ENCODE measurements at places on chromosomes 6 and 20.
A peak's percentile ranks its signal among the peaks of the same experiment; 100 is the strongest.

GRCh38 chr6:105669232-105669631 is 266.4 kb upstream of the PREP start:
- DNase-seq: no peak

GRCh38 chr20:34403908-34404307 is 40.8 kb downstream of the ITCH start:
- no peak for DNase-seq

DNA sequence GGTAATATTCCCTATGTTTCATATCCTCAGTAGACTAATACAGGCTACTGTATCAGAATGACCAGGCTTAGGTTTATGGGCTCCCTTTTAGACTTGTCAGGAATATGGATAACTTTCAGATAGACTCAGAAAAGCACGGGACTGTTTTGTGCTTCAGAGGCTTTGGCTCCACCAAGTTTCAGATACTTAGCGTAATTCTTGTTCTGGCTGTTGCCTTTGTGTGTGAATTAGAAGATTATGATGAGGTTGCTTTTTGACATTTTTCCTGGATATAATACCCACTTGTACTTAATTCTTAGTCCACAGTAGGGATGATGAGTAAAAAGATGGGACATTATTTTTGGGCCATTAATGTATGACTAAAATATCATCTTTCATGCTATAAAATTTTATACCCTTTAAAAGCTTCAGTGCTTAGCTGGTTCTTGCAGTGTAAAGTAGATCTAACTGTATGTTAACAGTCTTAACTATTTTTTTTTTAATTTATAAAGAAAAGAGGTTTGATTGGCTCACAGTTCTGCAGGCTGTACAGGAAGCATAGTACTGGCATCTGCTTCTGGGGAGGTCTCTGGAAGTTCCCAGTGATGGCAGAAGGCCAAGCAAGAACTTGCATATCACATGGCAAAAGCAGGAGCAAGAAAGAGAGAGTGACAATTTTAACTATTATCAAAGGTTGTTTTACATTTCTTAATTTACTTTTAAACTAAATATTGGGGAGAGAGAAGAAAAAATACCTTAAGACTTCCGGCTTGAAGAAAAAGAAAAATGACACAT is 120.7 kb downstream of the ZFAND3 start:
- no peak for DNase-seq

GRCh38 chr20:56513161-56514150 is 11.1 kb upstream of the FAM209A start:
- DNase-seq: no peak

- peak; percentile 25 for DNase-seq
Observed at GRCh38 chr6:12890171-12890790, 173.7 kb downstream of the PHACTR1 start.

- peak; percentile 59 for DNase-seq
Observed at GRCh38 chr20:51122931-51123658, 100.2 kb upstream of the KCNG1 start.

DNA sequence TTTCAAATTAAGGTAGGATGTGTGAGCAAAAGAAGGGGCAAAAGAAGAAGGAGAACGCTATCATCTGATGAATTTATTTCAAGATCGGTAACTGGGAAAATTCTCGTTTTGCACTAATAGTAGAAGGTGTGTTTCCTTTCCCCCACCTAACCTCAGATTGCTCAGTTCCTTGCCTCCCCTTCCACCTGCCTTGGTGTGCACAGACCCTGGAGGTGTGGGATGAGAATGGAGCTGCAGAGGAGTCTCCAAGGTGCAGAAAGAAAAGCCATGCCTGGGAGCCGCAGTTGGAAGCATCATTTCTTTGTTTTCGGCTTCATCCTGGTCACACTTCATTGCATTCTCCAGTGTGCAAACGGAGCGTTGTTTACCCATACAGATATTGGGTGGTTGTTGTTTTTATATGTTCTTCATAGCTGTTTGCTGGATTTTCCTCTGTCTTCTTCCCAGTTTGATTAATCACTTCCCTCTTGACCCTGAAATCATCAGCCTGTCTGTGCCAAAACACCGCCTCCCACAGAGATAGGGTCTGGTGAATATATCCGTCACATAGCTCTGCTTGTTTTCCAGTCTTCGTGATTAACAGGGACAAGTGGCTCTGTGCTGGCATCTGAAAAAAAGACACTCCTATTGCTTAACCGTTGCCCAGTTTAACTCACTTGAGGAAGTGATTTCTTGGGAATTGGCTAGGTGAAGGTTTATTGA is 40.2 kb upstream of the NEDD9 start:
- DNase-seq: no peak

GRCh38 chr6:3310703-3311102 is 52.0 kb downstream of the PSMG4 start:
- DNase-seq: no peak

GRCh38 chr6:99602520-99603420 is 3.9 kb upstream of the PRDM13 start:
- DNase-seq: no peak

DNA sequence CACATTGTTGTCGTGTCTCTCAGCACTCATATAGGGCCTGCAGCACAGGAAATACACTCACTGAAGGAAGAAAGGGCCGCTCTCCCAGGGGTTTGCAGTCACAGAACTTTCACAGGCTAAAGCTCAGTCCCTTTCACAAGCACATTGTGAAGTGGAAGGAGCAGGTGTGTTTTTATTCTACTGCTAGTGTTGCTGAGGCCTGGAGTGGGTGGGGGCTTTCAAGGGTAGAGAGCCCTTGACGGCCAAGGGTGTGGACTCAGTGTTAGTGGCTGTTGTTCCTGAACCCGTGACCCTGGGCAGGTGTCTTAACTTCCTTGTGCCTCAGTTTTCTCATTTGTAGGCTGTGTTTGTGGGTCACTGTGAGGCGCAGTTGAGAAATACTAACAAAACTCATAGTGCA is 66.2 kb upstream of the SLC22A1 start:
- DNase-seq: no peak

DNA sequence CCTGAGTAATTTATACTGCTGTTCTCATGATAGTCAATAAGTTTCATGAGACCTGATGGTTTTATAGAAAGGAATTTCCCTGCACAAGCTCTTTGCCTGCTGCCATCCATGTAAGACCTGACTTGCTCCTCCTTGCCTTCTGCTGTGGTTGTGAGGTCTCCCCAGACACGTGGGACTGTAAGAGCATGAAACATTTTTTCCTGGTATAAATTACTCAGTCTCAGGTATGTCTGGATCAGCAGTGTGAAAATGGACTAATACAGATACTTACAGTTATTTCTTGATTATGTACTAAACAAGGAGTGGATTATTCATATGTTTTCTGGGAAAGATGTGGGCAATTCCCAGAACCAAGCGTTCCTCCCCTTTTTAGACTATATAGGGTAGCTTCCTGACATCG is 1.9 kb upstream of the TRIM38 start:
- DNase-seq: peak; percentile 50

- no peak for DNase-seq
Observed at GRCh38 chr6:151073146-151073545, 166.6 kb upstream of the AKAP12 start.

DNA sequence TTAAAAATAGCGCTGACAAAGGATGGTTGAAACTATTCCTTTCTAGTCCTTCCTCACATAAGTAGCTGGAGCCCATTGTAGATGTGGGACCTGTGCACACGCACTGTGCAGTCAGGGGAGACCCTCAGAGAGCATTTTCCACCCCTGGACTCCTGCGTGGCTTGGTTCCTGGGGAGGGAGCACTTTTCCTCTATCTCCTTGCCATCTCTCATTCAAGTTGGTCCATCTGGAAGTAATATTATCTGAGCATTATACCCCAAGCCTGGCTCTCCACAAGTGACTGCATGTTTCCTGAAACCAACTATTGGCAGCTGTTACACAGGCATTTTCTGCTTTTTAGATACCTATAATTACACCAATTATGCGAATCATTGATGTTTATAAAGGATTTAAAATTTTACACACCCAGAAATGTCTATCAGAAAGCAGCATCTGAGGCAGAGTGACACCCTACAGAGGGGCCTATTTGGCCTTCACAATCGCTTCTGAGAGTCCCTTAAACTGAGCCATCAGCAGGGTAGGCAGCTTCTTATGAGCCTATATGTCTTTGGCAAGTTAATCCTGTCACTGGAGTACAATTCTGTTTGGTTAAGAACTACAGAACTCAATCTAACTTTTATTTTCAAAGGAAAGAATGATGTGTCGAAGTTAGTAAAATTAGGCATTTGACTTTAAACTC is 18.7 kb downstream of the SOX4 start:
- DNase-seq: no peak

- no peak for DNase-seq
Observed at GRCh38 chr6:14210077-14210476, 92.5 kb downstream of the CD83 start.

DNA sequence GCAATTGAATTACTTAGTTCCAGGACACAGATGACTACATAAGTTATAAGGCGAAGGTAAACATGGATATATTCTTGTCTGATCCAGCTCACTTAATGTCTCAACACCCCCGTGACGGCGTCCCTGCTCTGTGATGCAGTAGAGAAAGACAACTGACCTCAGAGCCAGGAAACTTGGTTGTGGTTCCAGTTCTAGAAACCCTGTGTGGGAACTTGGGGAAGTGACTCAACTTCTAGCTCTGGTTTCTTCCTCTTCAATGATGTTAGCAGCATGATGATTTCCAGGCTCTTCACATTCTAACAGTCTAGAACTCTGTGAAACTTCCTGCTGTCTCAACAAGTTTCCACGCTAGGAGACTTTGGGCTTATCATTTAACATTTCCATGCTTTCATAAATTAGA is 18.4 kb downstream of the LAMA4 start:
- peak; percentile 66 for DNase-seq

GRCh38 chr20:61560361-61560853 is 308.3 kb downstream of the CDH4 start:
- DNase-seq: no peak

GRCh38 chr6:138535728-138536455 is 36.6 kb upstream of the NHSL1 start:
- DNase-seq: no peak

DNA sequence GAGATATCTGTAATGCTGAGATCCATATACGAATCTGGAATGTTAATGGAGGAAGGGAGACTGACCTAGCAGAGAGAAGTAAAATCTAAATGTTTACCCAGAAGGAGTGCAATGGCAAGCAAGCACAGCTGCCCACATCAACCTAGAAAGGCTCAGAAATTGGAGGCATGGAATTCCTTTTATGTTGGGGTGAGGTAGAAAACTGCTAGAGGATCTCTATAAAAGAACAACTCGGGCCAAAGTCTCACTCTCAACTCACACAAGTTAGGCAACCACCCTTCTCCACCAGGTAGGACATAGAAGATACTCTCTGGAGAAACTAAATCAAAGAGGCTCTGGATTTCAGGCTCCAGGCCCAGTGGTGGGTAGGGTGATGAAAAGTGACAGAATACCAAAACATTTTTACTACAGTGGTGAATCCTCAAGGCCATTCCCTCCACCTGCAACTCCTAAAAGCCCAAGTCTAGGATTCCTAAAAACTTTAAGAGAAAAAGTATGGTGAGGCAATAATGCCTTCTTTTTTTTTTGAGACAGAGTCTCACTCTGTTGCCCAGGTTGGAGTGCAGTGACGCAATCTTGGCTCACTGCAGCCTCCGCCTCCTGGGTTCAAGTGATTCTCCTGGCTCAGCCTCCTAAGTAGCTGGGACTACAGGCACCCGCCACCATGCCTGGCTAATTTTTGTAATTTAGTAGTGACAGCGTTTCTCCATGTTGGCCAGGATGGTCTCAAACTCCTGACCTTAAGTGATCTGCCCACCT is 9.5 kb upstream of the ADGRG6 start:
- no peak for DNase-seq

GRCh38 chr6:91352878-91353277 is 766.0 kb upstream of the MAP3K7 start:
- DNase-seq: no peak

GRCh38 chr20:18032977-18033892 is 24.5 kb downstream of the OVOL2 start:
- no peak for DNase-seq

- no peak for DNase-seq
Observed at GRCh38 chr6:53825532-53826321, 30.9 kb downstream of the LRRC1 start.

- DNase-seq: no peak
Observed at GRCh38 chr20:12687476-12687875, 321.3 kb upstream of the SPTLC3 start.

DNA sequence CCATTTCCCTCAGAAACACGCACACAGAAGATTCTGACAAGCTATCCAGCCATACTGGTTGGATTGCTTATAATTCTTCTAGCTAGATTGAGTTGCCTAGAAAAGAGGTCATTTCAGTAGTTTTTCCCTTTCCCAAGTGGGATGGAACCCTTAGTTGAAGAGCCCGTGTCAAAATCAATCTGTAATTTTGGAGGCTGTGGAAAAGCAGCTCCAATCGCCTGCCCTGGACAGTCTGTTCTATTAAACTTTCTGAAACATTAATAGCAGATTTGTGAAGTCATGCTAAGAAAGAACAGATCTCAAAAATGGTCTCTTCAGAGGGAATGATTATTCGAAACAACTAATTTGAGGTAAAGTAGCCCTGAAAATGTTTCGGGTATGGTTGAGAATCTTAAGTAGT is 29.3 kb downstream of the TMEM200A start:
- DNase-seq: no peak

DNA sequence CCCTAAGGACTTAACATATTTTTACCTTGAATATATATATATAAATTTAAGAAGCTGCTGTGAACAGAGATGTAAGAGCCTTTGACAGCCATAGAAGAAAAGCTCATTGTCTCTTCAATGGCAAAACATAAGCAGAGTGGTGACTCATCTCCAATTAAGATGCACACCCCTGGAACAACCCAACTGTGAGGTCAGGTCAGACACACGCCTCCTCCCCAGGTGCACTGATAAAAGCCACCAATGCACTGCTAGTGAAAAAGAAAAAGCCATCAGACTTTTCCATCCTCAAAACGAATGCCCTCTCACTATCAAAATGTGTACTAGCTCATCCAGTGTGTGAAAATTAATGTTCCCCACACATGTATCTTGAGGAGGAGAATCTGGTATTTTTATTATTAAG is 100.1 kb downstream of the SMLR1 start:
- no peak for DNase-seq

- DNase-seq: no peak
Observed at GRCh38 chr20:58558486-58559367, 43.5 kb upstream of the APCDD1L start.

DNA sequence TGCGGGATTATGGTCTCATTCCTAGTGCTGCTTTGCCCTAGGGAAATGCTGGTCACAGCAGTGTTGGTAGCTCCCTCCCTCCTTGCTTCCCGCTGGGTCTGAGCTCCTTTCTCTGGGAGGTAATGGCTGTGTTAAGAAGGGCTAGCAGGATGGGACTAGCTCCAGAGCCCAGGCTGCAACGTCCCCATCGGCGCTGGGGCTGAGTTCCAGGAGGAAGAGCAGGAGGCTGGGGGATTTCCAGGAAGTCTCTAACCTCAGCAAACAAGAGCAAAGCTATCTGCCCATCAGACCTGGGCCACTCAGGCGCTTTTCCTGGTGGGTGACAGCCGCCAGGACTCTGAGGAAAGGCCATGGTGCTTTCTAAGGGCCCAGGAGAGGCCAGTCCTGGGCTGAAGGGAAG is 174.2 kb downstream of the DLL1 start:
- DNase-seq: no peak

All from activated CD4-positive, alpha-beta T cell treated with anti-CD3 and anti-CD28 coated beads, Interleukin-2, amount 50 U/mL, for 16 hours (primary cell).